Vagina (tissue), 2 donors: ENCODE measurements at places on chromosomes 5 and 9.

DNA sequence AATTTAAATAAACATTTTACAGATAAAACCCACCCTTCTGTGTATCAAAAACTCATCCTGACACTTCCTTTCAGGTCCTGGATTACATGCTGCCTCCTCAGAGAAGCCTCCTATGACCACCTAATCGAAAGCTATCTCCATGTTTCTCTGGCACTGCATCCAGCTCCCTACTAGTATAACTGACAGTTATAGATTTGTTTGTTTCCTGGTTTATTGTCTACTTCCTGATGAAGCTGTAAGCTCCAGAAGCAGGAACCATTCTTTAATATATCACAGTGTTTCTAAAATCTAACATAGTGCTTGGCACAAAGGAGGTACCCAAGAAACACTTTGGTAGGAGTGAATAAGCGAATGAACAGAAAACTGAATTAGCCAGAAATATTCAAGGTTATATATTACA lies 270.4 kb downstream of the EFNA5 start:
- no peak for DNase-seq

DNA sequence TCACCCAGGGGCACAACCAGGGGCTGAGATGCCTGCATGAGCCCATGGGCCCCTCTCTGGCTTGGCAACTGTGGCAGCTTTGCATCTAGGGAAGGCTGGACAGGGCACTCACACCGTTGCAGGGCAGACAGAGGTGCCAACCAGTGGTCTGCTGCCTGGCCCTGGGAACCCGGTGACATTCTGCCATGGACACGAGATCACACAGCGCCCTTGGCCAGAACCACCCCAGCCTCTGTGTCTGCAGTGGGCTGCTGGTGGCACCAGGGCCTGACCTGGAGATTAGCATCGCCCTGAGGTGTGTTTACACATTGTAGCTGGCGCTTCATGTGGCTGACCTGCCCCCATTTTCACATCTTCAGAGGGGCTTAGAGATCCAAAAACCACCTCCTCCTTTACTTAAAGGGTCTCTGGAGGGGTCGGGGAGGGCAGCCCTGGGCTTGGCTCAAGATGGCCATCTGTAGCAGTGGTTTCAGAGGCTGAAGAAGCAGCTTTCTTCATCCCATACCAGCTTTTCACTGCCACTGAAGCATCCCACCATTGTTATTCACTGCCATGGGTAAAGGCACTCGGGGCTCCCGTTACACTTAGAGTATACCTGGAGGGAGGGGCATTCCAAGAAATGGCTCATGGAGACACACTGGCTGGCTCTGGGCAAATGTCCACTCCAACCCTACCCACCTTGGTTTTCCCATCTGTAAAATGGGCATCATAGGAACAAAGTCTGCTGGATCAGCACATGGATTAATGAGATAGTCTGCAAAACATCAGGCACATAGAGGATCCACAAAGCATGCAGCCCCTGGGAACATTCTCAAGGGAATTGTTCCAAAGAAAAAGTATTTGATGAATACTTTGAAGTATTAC lies 11.4 kb downstream of the DCANP1 start:
- DNase-seq: no peak

DNA sequence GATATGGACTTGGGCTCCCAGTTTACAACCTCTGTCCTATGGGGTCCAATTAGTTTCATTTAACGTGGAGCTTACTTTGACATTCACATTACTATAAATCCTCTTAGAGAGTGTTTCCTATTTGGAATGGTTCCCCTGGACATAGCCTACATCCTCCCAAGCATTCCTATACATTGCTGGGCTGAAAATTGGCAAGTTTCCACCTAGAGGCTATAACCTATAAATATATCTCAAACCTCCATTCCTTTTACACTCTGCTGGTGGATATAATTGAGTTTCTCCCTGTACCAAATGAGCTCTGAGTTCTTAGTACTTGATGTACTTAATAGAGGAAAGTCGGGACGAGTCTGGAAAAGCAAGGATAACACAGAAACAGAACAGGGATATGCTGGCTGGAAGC lies 172.8 kb downstream of the ASTN2 start:
- no peak for DNase-seq

GRCh38 chr5:106985174-106985573 lies 685.6 kb downstream of the EFNA5 start:
- DNase-seq: no peak

DNA sequence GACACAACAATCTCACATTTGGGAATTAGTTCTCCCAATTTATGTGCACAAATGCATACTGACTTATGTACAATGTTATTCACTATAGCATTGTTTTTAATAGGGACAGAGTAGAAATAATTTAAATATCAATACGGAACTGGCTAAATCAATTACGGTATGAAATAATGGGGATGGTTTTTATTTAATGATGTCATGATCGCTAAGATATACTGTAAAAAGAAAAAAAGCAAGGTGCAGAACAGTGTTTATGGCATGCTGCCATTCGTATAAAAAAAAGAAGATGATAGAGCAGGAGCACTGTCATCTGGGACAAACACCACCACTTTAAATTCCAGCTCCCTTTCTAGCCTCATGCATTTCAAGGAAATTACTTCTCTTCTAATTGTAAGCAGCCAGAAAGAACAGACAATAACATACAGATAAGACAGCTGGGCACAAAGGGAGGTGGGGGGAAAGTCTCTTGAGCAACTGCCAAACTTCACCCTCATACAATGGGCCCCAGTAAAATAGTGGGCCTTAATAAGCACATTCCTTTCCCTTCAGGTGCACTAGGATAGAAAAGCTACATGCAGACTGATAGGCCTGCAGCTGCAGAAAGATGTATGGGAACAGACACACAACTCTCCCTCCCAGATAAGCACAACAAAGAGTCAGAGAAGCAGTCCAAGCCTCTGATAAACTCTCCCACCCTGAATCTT lies 8.4 kb downstream of the SREK1IP1 start:
- DNase-seq: no peak

DNA sequence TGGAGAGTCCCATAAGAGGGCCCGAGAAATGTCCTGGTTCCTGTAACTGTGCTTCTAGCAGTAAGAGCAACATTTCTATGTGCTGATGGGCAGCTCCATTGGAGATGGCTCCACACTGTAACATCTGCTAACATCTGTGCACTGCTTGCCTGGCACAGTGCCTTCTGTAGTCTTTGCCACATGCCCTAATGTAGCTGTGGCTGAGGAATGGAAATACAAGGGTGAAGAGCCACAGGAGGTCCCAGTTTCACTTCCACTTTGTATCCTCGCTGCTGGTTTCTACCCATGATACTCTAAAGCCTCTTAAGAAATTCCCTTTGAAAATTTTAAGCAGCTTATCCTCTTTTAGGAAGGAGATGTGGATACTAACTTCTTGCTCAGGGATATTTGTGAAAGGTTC lies 97.4 kb downstream of the HOMER1 start:
- no peak for DNase-seq

GRCh38 chr9:128575469-128575868 lies 23.1 kb downstream of the SPTAN1 start:
- DNase-seq: no peak

GRCh38 chr9:3181049-3181953 lies 337.4 kb upstream of the PUM3 start:
- no peak for DNase-seq

DNA sequence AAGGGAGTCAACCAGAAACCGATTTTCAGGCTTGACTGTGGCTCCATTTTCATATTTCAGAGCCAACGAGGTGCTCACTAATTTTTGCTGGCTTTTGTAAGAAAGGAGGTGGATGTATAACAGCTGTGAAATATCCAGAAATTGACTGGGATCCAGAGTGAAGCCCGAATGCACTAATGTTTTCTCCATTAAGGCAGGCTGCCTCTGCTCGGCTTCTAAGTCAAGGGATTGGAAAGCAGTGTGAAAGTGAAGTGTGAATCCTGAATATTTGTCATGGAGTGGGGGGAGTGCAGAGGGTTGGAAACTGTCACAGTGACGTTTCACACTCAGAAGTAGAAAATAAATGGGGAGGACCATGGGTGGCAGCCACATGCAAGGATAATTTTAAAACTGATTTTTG lies 237.4 kb downstream of the GOLPH3 start:
- DNase-seq: no peak

GRCh38 chr5:180133551-180133950 lies 62.0 kb upstream of the RNF130 start:
- DNase-seq: no peak

- DNase-seq: no peak
These were observed 5.1 kb downstream of the SECISBP2 start for GRCh38 chr9:89323390-89323789.
